T-helper 9 cell (primary cell): ENCODE measurements at places on chromosomes 11 and 22.

GRCh38 chr22:26492220-26492619, 8.5 kb downstream of the SRRD start:
- no peak for DNase-seq

DNA sequence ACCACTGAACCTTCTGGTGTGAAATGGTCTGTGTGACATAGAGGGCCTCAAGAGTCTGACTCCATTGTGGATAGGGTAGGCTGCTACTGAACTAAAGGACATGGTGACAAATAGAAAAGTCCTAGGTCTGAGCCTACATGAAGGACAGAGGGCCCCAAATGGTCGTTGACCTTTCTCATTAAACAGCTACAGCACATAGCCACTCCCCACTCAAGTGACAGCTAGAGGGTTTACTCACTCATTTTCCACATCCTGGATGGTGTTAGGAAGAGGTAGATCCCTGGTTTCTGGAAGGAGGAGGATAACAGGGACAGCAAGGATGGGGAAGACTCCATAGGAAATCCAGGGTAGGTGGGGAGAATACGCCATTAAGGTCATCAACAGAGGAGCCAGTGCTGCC, 63.3 kb downstream of the SLC22A24 start:
- DNase-seq: no peak

GRCh38 chr22:25084405-25085107, 115.1 kb upstream of the CRYBB3 start:
- DNase-seq: no peak

GRCh38 chr22:33883961-33884808, 36.1 kb downstream of the LARGE1 start:
- DNase-seq: no peak

DNA sequence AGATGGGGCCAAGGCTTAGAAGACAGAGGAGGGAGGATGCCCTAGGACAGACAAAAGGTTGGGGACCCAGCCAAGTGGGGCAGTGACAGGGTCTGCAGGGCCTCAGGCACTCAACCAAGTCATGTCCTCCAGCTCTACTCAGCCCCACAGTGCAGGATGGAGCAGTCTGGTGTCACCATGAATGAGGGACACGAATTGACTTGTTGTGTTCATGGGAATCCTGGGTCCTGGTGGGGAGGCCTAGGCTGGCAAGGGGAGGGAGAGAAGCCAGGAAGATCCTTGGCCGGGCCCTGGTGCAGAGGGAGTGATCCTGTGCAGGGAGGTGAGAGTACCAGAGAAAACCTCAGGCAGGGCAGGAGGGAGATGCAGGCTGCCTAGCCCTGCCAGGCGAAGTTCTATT, 12.0 kb downstream of the P2RY6 start:
- DNase-seq: no peak

- no peak for DNase-seq
Observed at GRCh38 chr22:27146866-27147633, 489.7 kb downstream of the MIAT start.

DNA sequence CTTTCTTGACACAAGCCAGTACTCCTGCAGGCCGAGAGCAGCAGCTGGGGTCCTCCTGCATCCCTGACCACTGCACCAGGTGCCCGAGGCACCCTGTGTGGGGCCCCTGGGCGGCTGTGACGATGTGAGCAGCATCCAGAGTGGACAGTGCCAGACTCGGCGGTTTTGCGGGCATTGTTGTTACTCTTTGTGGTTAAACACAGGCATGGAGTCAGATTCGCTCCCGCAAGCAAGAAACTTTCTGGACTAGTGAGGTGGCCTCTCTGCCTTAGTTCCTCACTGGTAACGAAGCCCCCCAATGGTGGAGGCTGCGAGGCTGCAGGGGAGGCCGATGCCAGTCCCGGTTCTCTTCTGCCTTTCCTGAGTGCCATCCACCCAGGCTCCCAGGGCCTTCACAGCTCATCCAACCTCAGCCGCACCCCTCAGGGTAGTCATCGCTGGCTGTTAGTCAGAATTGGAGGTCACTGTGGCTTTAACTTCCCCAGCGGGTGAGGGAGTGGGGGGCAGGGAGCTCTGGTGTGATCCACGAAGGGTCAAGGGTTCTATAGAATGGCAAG, 3.7 kb upstream of the CLDN5 start:
- no peak for DNase-seq

GRCh38 chr11:115539844-115540243, 35.6 kb upstream of the CADM1 start:
- DNase-seq: no peak

DNA sequence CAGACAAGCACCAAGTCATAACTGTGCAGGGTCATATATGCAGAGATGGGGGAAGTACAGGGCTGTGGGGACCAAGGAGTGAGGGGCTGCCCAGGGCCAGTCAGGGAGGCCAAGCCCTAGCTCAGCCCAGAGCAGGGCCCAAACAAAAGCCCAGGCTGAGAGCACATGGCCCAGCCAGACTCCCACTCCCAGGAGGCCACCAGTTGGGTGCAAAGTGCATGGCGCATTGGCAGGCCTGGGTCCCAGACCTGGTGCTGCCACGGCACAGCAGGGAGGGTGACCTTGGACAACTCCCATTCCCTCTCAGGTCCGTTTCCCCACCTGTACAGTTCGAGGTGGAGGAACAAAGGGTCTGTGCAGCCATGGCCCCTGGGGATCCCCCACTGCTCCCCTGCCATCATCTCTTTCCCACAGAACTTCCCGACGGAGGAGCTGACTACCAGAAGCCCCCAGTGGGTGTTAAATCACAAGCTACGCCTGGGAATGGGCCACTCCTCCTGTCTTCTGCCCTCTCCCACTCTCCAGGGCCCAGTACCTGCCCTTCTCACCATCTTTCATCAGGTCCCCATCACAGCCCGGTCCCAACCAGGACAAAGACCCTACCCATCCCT, 608 bp downstream of the NIPSNAP1 start:
- no peak for DNase-seq

- DNase-seq: no peak
Observed at GRCh38 chr11:27459191-27459590, 13.4 kb downstream of the LGR4 start.

- no peak for DNase-seq
Observed at GRCh38 chr11:26106726-26107125, 225.2 kb upstream of the ANO3 start.

DNA sequence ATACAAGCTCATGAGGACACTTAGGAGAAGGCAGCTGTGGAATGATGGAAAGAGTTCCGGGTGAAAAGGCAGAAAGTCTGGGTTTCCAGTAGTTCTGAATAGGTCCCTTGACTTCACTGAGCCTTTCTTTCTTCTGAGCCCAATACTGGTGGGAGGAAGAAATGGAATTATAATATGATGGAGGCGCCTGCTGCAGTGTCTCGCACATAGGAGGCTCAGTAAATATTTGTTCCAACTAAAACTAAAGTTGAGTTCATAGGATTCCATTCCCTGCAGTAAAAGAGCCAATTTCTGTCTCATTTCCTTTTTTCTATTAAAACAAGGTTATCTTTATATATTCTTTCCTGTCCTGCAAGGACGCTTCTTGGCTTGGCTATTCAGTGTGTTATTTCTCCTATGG, 5.2 kb upstream of the CLMP start:
- DNase-seq: no peak

- no peak for DNase-seq
Observed at GRCh38 chr11:16786131-16786530, 47.7 kb downstream of the C11orf58 start.

DNA sequence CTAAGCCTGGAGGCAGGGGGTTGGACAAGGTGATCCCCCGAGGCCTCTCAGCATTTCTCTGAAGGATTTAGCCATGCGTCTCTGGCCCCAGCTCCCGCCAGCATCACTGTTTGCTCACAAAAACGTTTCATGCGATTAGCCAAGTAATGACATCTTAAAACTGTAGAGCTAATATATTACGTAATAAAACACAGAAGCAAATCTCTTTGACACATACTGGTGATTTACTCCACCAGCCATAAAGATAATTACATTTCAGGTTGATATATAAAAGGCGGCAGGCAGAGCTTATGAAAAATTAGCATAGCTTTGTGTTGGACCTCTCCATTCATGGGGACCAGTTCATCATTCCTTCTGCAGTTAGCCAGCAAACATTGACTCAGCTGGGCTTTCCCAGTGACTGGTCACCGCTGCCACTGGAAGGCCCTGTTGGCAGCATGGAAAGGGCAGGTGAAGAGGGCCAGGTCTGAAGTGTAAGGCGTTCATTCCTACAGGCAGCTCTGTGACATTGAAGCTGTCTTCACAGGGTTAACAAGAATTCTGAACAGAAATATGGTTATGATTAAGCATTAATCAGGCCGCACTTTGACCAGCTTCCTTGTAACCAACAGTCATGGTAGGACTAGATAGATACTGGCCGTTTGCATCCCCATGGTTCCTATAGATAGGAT, 150.3 kb downstream of the NECTIN1 start:
- DNase-seq: no peak

DNA sequence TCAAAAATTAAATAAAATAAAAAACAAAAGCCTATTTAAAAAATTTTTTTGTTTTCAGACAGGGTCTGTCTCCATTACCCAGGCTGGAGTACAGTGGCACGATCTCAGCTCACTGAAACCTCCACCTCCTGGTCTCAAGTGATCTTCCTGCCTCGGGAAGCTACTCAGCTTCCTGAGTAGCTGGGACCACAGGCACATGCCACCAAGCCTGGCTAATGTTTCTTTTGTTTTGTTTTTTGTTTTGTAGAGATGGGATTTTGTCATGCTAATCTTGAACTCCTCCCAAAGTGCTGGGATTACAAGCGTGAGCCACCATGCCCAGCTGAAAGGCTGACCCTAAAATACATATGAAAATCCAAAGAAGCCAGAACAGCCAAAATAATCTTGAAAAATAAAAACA, 20.4 kb upstream of the L3MBTL2 start:
- DNase-seq: no peak

DNA sequence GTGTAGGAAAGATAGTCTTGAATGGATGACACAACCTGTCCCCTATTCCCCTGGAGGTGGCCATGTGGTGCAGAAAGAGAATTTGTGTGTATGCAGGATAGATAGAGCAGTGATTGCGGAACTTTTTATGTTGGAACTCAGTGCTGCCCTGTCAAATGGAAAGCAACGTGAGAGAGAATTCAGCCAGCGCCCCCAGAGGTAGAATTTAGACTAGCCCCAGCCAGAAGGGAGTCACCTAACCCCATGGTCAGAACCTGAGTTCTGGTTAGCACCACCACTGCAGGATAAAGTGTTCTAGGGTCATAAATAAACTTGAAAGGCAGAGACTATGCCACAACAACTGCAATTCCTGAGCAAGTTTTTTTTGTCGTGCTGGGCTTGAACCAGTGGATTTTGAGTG, 152.9 kb upstream of the GRIA4 start:
- no peak for DNase-seq

DNA sequence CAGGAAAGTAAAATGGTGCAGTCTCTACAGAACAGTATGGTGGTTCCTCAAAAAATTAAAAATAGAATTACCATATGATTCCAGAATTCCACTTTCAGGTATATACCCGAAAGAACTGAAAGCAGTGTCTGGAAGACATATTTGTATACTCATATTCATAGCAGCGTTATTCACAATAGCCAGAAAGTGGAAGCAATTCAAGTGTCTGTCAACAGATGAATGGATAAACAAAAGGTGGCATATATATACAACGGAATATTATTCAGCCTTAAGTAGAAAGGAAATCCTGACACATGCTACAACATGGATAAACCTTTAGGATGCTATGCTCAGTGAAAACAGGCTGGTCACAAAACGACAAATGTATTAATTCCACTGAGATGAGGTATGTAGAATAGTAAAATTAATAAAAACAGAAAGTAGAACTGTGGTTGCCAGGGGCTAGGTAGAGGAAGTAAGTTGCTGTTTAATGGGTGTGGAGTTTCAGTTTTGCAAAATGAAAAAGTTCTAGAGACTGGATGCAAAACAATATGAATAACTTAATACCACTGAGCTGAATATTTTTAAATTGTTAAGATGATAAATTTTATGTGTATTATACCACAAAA, 14.5 kb downstream of the SAA1 start:
- no peak for DNase-seq

DNA sequence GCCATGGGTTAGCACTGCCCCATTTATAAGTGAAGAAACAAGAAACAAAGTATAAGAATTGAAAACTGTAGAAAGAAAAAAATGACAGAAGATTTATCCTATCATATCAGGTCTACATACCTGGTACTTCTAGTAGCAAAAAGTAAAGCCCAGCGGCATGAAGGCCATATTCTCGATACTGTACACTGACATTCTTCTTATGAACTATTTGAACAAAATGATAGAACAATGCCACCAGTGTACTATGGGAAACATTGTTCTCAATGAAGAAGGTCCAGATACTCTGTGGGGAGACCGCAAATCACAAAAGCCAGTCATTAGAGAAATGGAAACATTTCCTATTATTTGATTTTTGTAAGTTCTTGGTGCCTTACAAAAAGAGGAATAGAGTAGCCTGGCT, 7.0 kb downstream of the NCAPD3 start:
- no peak for DNase-seq

- DNase-seq: no peak
Observed at GRCh38 chr22:50201191-50202129, 649 bp downstream of the SELENOO start.

DNA sequence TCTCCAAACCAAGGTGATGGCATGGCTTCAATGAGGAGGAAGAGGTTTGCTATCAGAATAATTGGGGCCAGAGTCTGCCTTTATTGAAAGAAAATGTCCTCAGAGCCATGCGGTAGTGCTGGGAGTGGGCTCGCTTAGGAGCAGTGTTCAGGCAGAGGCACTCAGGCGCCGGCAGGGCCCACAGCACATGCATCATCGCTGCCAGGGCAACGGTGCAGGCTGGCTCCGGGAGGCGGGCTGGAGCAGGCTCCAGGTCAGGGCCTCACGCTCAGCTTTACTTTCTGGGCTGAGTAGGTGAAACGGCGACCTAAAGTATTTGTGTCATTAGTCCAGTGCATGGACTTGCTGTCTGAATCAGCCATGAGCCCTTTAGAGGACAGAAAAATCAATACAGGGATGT, 169.9 kb upstream of the CCDC90B start:
- DNase-seq: no peak

DNA sequence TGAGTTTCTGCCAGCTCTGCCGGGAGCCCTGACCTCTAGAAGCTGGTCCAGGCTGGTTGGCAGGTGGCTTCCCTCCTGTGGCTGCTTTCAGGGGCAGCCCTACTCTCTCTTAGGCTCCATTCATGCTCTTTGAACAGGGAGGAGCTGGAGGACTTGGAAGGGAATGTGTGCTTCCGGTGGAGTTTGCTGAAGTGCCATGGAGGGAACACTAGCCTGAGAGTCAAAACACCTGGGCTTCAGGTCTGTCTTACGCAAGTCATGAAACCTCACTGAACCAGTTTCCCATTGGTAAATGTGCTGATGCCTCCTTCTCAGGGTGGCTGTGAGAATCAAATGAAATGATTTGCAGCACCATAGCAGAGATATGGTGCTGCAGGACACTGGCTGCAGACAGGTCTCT, 224.5 kb downstream of the KIRREL3 start:
- no peak for DNase-seq

GRCh38 chr11:2261436-2262230, 8.8 kb downstream of the ASCL2 start:
- no peak for DNase-seq
